ENCODE measurements at places on chromosomes 2 and 18.

DNA sequence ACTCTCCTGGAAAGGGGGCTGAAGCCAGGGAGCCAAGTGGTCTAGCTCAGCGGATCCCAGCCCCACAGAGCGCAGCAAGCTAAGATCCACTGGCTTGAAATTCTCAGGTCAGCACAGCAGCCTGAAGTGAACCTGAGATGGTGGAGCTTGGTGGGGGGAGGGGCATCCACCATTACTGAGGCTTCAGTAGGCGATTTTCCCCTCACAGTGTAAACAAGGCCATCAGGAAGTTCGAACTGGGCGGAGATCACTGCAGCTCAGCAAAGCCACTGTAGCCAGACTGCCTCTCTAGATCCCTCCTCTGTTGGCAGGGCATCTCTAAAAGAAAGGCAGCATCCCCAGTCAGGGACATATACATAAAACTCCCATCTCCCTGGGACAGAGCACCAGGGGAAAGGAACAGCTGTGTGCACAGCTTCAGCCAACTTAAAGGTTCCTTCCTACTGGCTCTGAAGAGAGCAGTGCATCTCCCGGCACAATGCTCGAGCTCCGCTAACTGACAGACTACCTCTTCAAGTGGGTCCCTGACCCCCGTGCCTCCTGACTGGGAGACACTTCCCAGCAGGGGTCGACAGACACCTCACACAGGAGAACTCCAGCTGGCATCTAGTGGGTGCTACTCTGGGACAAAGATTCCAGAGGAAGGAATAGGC lies 282.3 kb upstream of the EPC2 start:
- DNase-seq: no peak

- DNase-seq: no peak
These were observed 328.1 kb downstream of the SLC8A1 start for GRCh38 chr2:40123746-40124145.

GRCh38 chr2:25736899-25737515 lies 63.6 kb upstream of the DTNB start:
- DNase-seq: no peak

DNA sequence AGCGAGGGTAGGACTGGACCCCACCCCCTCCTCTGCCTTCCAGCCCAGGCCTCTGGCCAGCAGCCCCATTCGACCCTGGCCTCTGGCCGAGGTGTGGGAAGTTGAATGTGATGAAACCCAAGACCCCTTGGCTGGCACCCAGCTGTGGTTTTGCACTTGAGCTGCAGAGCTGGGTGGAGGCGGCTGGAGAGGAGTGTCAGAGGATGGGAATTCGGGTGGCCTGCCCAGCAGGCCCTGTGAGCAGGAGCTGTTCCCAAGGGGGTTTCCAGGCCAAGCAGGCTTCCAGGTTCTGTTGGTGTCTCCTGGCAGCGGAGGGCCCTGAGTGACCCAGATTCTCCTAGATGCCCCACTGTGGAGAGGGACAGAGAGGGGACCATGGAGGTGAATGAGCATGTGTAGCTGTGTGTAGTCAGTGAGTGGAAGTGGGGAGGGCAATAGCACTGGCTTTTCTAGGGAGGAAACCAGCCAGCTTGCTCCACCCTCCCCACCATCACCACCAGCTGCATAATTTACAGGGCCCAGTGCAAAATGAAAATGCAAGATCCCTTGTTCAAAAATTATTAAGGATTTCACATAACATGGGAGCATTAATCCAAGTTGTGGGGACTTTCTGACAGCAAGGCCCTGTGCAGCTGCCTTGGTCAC lies 172.2 kb upstream of the HAAO start:
- DNase-seq: no peak

GRCh38 chr2:173252581-173252980 lies 102.1 kb upstream of the CDCA7 start:
- no peak for DNase-seq

All from hypothalamus (tissue), 51 donors.